ENCODE measurements at places on chromosomes 4 and X.

DNA sequence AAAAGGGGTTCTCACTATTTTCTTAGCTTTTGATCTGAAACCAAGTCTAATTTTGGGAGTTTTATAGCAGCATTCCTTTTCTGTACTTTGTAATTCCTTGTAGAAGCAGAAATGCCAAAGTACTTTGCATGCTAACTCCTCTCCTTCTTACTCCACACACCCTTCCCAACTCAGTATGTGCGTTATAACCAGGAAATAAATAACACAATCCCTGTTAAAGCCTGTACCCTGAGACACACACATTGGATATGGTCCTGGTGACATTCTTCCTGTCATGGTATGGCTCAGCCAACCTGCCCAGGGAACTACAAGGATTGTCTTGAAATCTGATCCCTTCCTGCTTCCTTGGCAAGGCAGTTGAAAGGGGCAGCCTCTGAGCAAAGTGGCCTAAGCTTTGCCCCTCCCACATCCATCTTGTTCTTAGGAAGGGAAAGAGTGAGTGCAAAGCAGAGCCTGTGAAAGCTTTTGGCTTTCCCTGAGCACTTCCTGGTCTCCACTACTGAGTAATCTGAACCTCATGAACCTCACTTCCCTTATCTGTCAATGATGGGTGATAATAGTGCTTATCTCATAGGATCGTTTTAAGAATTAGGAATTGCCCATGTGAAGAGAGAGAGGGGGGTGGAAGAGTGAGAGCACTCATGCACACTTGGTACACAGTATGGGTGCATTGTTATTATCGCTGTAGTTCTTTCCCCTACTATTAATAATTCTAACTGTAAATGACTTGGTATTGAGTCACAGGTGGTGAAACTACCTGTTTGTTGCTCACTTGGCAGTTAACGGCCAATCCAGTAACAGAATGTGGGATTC is 109.3 kb downstream of the AFF2 start:
- DNase-seq = no peak

DNA sequence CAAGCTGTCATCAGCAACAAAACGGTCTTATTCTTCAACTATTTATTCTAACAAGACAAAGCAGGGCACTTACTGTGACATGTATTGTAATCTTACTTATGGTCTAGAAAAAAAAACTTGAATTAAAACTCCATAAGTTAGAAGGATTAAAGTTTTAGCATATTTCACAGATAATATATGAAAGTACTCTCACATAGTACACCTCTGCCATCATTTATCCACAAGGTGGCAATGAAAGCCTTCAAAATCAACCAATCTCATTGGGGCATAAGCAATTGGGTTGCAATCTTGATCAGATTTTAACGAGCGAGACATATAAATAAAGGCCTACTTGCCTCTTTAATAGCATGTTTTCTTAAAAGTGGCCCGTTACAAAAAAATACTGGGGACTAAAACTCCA is 1382.9 kb downstream of the FAM133A start:
- no peak for DNase-seq

GRCh38 chr4:157372567-157372966 is 152.0 kb downstream of the GRIA2 start:
- no peak for DNase-seq

- DNase-seq = no peak
Measured at GRCh38 chrX:108090491-108091263, 665 bp downstream of the PSMD10 start.

- no peak for DNase-seq
Measured at GRCh38 chr4:148315049-148315448, 127.2 kb downstream of the NR3C2 start.

- no peak for DNase-seq
Measured at GRCh38 chrX:14030174-14030530, 460 bp upstream of the GEMIN8 start.

GRCh38 chr4:87419578-87420249 is 2.7 kb upstream of the NUDT9 start:
- DNase-seq = no peak

DNA sequence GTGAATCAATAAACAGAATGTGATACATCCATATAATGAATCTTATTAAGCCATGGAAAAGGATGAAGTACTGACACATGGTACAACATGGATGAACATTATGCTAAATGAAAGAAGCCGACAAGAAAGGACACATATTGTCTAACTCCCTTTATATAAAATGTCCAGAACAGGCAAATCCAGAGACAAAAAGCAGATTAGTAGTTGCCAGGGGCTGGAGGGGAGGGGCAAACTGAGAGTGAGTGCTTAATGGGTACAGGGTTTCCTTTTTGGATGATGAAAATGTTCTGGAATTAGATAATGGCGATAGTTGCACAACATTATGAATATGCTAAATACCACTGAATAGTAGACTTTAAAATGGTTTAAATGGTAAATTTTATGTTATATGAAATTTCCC is 17.4 kb downstream of the ADGRG4 start:
- no peak for DNase-seq

DNA sequence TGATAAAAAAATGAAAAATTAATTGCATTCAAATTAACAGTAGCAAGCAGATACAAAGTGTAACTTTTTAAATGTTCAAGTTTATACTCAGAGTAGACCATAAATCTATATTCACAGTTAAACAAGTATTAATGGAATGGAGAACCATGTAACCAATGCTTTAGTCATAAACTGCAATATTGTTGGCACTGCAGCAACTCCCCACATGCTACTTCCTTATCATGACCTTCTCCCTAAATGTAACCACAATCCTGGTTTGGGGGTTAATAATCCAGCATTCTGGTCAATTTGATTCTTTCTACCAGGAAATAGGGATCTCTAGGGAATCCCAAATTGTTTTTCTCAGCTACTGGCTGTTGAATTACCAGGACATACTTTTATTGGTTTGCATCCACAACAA is 223.9 kb upstream of the DCAF8L1 start:
- no peak for DNase-seq

DNA sequence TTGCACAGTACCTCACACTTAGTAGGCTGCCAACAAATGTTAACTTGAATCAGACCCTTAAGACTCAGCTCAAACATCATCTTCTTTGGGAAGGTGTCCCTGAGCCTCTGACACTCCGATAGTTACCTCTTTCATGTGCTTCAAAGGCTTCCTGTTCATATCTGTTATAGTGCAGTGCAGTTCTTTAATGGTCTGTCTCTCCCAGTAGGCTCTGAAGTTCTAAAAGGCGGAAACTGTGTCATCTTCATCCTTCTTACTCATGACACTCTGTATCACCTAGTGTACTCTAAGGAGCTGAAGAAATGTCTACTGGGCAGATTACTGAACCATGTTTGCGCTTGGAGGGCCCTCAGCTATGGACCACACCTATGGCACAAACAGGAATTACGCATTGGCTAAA is 2.1 kb upstream of the DIAPH2 start:
- DNase-seq = no peak

- no peak for DNase-seq
Measured at GRCh38 chr4:8438743-8439142, 1.8 kb downstream of the ACOX3 start.

- no peak for DNase-seq
Measured at GRCh38 chr4:80143307-80143679, 54.0 kb upstream of the PRDM8 start.

DNA sequence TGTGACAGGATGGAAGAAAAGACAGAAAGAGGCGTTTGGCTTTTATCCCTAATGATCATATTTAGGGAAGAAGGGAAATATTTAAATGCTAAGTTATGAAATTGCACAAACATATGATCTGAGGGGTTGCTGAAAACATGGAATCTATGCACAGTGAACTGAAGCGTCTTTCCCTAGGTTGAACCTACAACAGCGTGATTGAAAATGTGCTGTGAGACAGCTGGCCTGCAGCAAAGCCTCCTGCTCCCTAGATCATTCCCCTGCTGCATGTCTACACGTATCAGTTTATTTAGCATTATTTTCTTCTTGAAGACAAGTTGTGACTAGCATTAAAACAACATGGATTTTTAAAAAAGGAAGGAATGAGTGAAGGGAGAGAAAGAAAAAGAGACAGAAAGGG is 272.5 kb upstream of the TRAM1L1 start:
- no peak for DNase-seq

DNA sequence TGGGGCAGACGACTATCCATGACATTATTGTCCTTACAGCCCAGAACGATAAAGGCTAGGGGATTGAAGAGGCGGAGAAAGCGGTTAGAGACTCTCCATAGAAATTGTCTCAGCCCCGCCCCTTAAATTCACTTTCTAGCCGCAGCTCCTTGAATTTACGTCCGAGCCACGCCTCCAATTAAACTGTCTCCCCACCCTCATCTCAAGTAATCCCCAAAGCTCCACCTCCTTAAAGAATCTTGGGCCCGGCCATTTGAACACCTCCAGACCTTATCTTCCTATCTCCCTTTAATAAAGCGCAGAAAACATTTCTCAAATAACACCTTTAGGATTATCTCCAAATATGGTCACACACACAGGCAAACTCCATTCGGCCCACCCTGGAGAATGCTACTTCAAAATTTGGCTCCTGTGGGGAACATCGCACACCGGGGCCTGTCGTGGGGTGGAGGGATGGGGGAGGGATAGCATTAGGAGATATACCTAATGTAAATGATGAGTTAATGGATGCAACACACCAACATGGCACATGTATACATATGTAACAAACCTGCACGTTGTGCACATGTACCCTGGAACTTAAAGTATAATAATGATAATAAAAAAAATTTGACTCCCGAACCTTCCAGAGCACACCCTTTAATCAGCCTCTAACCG is 7.2 kb upstream of the MAGIX start:
- DNase-seq = peak; percentile 54

- no peak for DNase-seq
Measured at GRCh38 chr4:108483079-108483478, 137.3 kb upstream of the RPL34 start.

- no peak for DNase-seq
Measured at GRCh38 chrX:78979789-78980464, 34.7 kb downstream of the P2RY10 start.

DNA sequence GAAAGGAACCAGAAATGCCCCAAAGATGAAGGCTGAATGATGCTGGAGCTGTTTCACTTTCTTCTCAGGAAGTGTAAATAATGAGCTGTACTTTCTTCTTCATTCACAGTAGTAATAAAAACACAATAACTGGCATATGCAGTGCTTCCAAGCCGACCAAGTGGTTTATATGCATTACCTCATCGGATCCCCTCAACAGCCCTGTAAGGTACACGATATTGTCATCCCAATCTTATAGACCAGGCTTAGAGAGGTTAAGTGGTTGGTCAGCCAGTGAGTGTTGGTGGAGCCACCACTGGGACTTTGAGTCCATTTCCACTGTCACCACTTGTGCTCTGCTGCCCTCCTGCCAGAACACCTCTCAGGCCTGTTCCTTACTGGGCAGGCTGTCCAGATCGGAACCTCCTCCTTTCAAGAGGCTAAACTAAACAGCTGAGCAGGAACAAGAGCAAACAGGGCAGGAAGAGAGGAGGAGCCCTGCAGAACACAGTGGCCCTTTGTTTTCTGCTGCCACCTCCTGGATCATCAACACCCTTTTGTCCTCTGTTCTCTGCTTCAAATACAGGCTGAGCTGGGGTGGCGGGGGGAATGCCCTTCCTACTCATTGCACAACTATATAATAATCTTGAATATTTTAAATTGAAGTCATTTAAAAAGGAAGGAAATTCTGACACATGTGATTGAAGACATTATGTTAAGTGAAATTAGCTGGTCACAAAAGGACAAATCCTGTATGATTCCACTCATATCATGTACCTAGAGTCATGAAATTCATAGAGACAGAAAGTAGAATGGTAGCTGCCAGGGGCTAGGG is 112.5 kb upstream of the ATP6AP2 start:
- peak; percentile 52 for DNase-seq

DNA sequence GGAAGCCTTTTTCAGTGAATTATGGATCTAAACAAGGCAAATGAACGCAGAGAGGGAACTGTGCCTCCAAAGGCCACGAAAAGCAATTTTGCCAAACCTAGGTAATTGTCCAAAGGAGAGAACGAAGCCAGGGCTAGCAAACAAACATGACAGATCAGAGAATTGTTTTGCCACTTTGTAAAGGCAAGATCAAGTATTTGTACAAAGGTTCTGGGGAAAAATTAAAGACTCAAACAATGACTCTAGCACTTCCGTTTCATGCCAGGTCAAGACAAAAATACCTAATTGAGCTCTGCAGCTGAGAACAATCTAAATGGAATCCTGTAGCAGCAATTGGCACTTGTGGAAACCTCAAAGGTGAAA is 8.5 kb downstream of the RBM47 start:
- DNase-seq = no peak

GRCh38 chrX:109926743-109927662 is 75.9 kb upstream of the TMEM164 start:
- no peak for DNase-seq

GRCh38 chr4:102430461-102430910 is 70.7 kb upstream of the NFKB1 start:
- no peak for DNase-seq

DNA sequence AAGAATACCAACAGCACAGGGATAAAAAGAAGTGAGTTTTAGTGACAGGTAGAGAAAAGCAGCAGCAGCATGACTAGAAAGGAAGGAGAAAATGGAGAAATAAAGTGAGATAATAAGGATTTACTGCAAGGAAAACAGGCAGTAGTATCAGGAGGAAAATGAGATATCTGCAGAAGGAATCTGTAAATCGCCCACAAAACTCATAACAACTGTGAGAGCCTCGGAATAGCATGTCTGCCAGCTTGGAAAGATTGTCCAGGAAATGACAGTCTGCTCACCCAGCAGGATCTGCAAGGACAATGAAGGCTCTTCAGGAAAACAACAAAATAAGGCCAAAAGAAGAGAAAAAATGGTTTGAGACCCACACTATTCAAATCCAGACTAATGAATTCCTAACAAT is 47.4 kb downstream of the CXXC4 start:
- DNase-seq = no peak

DNA sequence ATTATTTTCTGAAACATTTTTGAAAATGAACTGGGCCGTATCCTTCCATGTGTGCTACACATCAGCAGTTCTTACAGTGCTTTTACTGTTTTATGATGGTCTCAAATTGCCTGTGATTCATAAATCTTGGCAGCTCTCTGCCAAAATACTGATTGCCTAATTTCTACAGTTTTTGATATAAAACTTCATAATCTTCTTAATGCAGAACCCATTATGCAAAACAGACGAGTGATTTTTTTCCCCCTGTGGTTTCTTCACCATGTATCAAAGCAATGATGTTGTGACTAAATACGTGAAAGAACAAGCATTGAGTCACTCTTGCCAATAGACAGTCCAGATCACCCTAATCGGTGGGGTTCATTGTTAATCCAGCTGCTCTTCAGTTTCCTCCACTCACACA is 156.4 kb upstream of the WDR1 start:
- no peak for DNase-seq

DNA sequence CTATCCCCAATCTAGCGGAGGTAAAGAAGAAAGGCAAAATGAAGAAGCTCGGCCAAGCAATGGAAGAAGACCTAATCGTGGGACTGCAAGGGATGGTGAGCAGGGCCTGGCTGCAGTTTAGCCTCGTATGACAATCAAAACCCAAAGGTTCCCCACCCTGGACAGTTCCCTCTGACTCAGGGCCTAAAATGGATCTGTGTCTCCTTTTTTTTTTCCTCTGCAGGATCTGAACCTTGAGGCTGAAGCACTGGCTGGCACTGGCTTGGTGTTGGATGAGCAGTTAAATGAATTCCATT is 986 bp downstream of the HDAC6 start:
- DNase-seq = no peak

Measured in mucosa of gallbladder (tissue), 1 donor.